ENCODE measurements at places on chromosomes 3 and 15.

GRCh38 chr15:38530113-38530512 lies 34.5 kb downstream of the RASGRP1 start:
- DNase-seq = no peak

GRCh38 chr15:81809543-81809942 lies 236.3 kb downstream of the MEX3B start:
- peak; percentile 28 for DNase-seq

GRCh38 chr3:30426293-30426993 lies 180.0 kb upstream of the TGFBR2 start:
- no peak for DNase-seq

DNA sequence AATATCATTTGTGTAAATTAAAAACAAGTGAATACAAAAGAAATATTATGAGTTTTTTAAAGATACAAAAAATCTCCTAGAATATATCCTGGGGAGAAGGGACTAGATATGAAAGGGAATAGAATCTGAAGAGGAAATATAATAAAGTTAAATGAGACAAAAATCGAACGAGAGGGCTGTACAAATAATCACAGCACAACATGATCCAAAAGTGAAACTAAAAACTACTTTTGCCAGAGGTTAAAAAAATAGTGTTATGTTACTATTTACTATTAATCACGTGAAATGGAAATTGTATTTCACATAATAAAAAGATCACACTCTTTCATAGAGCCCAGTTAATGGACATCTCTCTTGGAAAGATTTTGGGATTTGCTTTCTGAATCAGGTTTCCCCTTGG lies 28.6 kb downstream of the CGGBP1 start:
- no peak for DNase-seq

DNA sequence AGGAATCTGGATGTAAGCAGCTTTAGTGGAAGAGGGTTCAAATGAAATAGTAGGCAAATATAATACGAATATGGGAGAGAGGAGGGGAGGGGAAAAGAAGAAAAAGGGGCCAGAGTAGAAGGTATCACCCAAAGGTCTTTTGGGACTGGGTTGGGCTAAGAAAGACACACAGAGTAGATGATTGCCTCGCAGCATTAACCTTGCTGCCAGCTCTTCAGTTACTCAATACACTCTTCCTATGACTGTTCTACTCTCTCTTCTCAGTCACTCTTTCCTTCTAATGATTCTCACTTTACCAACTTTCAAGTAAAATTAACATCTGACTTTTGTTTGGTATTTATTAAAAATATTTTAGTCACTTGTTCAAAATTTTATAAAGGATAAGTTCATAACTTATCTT lies 52.8 kb downstream of the CLASP2 start:
- DNase-seq = no peak

- DNase-seq = no peak
These were observed 22.2 kb downstream of the FXR1 start for GRCh38 chr3:180934638-180935037.

DNA sequence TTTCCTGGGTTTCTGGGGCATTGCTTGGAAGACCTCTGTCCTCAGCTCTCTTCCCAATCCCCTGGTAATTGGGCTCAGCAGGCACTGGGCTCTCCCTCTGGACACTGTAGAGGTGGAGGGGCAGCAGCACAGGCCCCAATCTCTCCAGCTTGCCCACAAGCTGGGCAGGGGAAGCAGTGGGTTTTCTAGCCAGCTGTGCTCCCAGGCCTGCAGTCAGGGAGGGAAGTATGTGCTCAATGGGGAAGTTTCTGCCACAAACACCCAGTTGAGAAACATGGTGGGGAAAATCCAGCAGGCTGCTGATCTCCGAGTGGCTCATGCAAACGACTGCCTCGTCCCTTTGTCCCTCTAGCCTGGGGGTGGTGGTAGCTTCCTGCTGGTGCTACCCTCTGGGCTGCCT lies 12.8 kb upstream of the RFT1 start:
- DNase-seq = no peak

GRCh38 chr3:177934001-177934891 lies 602.0 kb upstream of the KCNMB2 start:
- DNase-seq = no peak

DNA sequence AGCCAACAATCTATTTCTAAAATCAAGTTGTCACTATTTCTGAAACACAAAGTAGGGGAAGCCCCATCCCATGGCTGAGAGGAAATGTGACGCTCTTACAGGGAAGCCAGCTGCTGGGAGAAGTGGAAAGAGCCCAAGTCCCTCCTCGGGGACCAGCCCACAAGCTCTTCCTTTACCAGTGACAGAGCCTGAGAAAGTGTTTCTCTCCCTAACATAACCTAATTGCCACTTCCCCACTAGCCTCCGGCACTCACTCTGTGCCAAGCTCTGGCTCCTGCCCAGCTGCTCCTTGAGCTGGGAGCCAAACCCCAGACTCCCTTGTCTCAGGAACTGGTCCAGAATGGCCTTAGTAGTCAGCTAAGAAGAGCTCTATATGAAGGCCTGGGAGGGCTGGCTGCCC lies 42.9 kb downstream of the TNFAIP8L3 start:
- no peak for DNase-seq

- DNase-seq = no peak
These were observed 112.7 kb upstream of the SLC4A7 start for GRCh38 chr3:27596921-27597320.

GRCh38 chr3:99012051-99012450 lies 110.6 kb upstream of the DCBLD2 start:
- no peak for DNase-seq

GRCh38 chr3:64244011-64244942 lies 19.0 kb upstream of the PRICKLE2 start:
- no peak for DNase-seq

- DNase-seq = no peak
These were observed 202.7 kb upstream of the MLF1 start for GRCh38 chr3:158368271-158368670.

- DNase-seq = no peak
These were observed 15.1 kb downstream of the MYZAP start for GRCh38 chr15:57606816-57607215.

- no peak for DNase-seq
These were observed 20.9 kb downstream of the MRAS start for GRCh38 chr3:138369151-138369900.

DNA sequence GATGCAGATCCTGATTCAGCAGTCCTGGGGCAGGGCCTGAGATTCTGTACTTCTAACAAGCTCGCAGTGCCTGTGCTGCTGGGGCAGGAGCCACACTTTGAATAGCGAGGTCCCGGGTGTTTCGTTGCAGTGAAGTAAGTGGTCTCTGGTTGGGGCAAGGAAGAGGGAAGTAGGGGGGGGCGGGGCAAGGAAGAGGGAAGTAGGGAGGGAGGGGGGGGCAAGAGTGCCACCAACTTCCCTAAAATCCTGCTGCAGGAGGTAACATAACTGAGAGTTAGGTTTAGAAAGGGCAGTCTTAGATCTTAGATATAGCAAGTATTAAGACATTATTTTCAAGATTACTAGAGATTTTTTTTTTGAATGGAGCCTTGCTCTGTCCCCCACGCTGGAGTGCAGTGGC lies 35.5 kb downstream of the CRTAP start:
- DNase-seq = no peak

- DNase-seq = no peak
These were observed 16.6 kb downstream of the AQP9 start for GRCh38 chr15:58154769-58155168.

GRCh38 chr3:64571982-64572381 lies 115.8 kb downstream of the ADAMTS9 start:
- DNase-seq = no peak

DNA sequence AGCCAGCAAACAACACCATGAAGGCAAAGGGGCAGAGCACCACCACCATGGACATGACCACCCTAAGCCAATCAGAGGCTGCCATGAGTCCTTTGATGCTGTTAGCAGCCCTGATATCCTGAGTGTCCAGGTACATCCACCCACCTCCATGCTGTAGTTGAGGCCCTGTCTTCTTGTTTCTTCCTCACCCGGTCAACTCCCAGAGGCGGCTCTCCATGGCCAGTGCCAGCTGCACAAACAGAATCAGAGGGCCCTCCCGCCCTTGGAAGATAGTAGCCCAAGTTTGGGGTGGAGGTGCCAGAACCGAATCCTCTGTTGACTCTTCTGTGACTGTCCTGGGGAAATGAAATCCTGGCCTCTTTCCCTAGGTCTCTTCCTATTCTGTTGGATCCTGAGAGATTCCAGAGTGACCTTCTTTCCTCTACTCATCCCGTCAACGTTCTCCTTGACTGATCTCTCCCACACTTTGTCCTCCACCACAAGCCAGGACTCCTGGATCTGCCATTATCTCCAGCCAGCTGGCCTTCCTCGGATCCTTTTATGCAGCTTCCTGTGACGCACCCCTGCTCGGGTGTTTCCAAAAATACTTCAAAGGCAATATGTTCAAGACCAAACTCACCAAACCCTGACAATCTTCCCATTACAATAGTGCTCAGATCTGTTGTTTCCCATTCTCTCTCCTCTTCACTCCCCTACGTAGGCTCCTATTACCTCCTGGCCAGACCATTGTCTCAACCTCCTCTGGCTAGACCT lies 45.4 kb upstream of the DLG1 start:
- no peak for DNase-seq

- DNase-seq = no peak
These were observed 36.9 kb upstream of the SFMBT1 start for GRCh38 chr3:53082736-53083135.

DNA sequence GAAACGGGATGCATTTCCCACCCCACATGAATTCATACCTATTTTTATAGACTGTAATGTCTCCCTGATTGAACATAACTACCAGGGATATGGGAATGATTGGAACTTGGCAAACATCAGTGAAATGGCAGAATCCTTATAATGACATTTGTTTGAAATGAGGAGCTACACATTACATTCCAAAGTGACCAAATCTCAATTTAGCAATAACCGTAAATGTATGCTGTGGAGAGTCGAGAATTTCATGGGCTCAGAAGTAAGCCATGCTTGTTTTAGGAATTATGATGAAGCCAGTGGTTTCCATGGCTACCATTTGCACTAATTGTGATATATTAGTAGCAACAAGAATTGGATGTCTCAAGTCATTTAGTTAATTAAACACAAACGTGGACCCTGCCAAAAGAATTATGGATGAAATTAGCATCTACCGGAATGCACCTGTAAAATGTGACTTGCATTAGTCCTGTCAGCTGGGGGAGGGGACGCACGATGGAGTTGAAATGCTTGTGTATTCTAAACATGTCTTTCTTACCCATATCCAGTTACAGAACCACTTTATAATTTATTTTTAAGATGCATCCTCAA lies 760.2 kb downstream of the GRM7 start:
- no peak for DNase-seq

GRCh38 chr3:139620438-139620837 lies 57.3 kb downstream of the NMNAT3 start:
- no peak for DNase-seq

- no peak for DNase-seq
These were observed 100.7 kb upstream of the SCN10A start for GRCh38 chr3:38916706-38917105.

GRCh38 chr3:127573912-127574311 lies 16.6 kb downstream of the TPRA1 start:
- no peak for DNase-seq

GRCh38 chr3:187318819-187319616 lies 27.5 kb upstream of the MASP1 start:
- DNase-seq = peak; percentile 76

GRCh38 chr3:185175370-185175987 lies 22.6 kb upstream of the C3orf70 start:
- peak; percentile 63 for DNase-seq

- no peak for DNase-seq
These were observed 165.3 kb downstream of the FNDC3B start for GRCh38 chr3:172204716-172205115.

DNA sequence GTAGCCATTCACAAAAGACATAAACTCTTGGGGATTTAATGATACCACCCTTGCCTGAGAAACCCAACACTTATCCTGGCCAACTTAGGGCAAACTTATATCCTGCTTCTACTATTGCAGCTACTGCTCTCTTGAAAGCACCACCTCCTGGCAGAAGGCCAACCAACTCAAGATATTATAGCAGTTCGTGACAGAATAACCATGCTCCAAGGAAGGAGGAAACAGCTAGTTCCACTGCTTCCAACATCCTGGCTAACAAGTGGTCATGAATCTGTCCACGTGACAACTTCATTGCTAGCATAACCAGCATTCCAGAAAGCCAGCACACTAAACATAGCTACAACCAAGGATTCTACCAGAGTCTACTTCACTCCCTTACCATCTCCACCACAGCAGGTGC lies 1037.5 kb downstream of the TBL1XR1 start:
- no peak for DNase-seq

DNA sequence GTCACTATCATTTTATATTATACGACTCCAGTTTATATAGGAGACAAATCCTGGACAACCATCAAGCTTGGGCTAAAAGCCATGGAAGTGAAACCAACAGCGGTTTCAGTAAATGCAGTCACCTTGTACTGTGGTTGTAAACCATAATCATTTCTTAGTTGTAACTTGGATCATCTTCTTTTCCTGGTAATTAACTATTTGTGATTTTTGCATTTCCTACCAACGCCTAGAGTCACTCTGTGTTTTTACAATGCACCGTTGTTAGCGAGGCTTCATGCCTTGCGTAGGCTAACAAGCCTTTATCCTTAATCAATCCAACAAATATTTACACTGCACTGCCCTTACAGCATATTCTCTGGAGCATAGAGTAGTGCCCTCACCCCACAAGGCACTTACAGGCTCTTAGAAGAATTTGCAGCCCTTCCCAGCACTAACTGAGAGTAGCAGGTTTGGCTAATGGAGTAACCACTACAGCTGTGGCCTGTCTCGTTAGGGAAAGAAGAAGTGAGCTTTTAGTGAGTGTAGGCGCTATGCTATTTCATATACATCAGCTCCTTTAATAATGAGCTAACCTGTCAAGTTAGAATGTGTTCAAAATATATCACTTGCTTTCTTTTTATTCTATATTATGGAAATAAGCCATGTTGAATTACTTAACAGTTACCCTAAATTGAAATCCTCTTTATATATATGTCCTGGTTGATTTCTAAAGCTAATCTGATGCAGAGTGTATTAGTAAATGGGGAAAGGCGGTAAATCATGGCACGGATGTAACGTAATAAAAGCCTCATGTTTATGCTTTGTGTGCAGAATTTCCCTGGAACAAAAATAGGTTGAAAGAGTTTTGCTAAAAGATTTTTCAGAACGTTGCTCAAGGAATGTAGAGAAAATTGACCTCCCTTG lies 62.8 kb downstream of the ABHD2 start:
- DNase-seq = peak; percentile 68

Measured in NCI-H1436 (cell line).